ENCODE measurements at places on chromosomes 1 and 21. TPM values are rescaled to one million over a fixed set of nuclear protein-coding genes. Genes with fewer than 3 reads are reported as not detected.

The PTPRU gene
- polyA plus RNA-seq = 10.7 TPM

The HPCAL4 gene
- polyA plus RNA-seq = not detected

The DCST1 gene
- not detected for polyA plus RNA-seq

The ERICH3 gene
- polyA plus RNA-seq = not detected

The KIFAP3 gene
- 7.8 TPM for polyA plus RNA-seq

The MFSD2A gene
- polyA plus RNA-seq = 6.7 TPM

The FAM151A gene
- not detected for polyA plus RNA-seq

The HAPLN2 gene
- polyA plus RNA-seq = not detected

The MIER1 gene
- polyA plus RNA-seq = 5.0 TPM

The PCP4L1 gene
- polyA plus RNA-seq = not detected

The RXRG gene
- not detected for polyA plus RNA-seq
